ENCODE measurements at places on chromosomes 11 and 22.

- no peak for DNase-seq
Observed at GRCh38 chr11:109986488-109986887, 106.7 kb upstream of the ZC3H12C start.

GRCh38 chr22:42000466-42000865 lies 1.9 kb downstream of the WBP2NL start:
- no peak for DNase-seq

DNA sequence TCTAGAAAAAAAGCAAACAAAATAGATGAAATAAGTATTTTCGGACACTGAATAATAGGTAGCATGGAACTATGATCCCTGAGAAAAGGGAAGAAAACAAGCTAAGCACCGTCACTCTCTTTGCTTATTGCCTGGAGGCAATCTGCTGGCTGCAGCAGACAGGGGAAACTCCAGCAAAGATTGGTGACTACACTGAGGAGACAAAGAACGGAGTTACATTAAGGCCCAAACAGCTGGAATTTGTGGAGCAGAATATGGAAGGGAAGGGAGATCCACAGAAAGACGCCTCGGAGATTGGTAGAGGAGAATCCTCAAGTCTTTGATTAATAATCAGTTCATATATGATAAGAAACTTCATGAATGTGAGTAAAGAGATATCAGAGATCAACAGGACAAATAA lies 150.2 kb downstream of the TYR start:
- no peak for DNase-seq

DNA sequence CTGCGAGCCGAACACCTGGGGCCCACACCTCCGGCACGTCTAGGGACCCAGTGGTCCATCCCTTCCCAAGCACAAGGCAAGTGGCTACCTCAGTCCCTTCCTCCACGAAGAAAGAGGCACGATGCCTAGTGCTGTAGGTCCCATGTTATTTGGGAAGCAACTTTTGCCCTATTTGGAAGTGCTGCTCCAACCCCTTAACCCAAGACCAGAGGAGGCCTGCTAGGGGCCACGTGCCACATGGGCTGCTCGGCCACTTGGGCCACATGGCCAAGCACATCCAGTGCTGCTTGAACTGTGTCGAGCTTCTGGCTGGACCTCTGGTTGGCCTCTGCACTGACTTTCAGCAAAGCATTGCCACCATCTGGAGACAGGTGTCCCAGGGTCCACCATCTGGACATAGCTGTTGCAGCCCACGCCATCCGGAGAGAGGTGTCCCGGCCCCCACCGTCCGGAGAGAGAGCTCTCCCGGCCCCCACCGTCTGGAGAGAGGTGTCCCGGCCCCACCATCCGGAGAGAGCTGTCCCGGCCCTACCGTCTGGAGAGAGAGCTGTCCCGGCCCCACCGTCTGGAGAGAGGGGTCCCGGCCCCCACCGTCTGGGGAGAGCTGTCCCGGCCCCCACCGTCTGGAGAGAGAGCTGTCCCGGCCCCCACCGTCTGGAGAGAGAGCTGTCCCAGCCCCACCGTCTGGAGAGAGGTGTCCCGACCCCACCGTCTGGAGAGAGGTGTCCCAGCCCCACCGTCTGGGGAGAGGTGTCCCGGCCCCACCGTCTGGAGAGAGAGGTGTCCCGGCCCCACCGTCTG lies 6.5 kb upstream of the B4GALNT4 start:
- DNase-seq = no peak

DNA sequence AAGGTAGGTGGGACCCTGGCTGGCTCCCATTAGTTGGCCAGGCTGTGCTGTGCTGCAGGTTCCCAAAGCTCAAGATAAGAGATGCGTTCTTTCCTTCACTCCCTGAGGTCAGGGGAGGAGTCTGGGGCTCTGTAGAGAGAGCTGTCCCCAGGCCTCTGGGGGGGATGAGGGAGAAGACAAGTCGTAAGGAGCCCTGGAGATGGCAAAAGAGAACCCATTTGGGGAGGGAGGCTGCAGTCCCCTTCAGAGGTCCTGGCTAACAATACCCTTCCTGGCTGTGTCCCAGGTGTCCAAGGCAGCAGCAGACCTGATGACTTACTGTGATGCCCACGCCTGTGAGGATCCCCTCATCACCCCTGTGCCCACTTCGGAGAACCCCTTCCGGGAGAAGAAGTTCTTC lies 916 bp downstream of the GNG3 start:
- no peak for DNase-seq

GRCh38 chr11:121067453-121067852 lies 33.6 kb upstream of the TECTA start:
- no peak for DNase-seq

- no peak for DNase-seq
Observed at GRCh38 chr11:47971501-47971900, 8.9 kb upstream of the PTPRJ start.

DNA sequence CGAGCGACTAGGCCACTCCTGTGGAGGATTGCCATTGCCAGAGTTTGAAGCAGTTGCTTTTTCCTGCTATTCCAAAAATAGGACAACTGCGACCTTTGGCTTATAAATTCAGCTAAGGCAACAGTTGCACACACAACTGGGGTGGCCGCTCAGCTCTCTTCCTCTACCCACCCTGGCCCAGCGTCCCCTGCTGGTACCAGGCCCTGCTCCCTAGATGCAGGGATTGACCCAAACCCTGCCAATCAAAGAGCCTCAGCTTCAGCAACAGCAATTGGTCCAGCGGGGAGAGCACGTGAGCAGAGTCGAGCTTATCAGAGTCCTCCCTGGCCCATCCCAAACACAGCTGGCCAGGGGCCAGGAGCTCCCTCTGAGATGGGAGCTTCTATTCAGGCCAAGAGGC lies 22.0 kb upstream of the CABP2 start:
- DNase-seq = no peak

- no peak for DNase-seq
Observed at GRCh38 chr11:4180441-4181183, 86.0 kb downstream of the RRM1 start.

DNA sequence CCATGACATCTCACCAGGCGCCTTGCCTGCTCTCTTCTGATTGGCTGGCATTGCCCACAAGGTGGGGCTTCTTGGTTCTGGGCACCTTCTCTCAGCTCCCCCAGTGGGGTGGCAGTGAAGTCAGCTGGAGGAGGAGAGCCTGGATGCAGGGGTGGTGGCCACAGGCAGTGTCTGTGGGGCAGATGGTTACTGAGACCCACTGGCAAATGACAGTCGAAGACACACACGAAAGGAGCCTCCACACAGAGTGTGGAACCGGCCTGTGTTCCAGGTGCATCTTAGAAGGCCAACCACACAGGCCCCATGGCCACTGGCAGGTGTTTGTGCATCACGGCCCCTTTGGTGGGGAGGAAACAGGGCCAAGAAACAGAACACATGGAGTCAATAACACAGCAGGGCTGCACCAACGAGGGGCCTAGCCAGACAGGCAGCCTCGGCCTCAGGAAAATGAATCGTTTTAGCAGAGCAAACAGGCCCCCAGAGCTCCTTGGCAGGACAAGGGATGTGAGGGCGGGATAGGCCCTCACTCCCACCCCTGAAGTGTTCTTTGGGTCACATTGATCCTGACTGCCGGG lies 683.4 kb downstream of the TBC1D22A start:
- DNase-seq = no peak

DNA sequence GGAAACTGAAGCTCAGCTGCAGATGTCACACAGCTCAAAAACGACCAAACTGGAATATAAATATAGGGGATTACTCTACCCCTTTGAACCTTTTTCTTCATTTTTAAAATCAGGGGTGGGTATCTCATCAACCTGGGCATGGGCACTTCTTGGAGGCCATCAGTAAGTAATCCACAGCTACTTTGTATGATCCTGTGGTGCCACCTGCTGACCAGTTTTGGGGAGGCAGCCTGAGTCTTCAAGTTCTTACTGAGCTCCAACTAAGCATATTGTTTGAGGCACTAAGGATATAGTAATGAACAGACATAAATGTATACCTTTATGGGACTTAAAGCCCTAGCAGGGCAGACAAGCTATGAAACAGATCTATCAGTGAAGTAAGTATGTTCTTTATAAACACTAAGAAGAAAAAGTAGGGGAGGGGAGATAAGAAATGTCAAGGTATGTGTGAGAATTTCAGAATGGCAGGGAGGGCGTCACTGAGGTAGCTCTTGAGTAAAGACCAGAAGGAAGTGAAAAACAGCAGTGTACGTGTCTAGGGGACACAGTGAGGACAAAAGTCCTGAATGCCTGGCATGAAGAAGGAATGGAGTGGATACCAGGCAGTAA lies 18.4 kb downstream of the TUB start:
- DNase-seq = peak; percentile 67

- DNase-seq = no peak
Observed at GRCh38 chr11:2917842-2918490, 11.3 kb downstream of the PHLDA2 start.

DNA sequence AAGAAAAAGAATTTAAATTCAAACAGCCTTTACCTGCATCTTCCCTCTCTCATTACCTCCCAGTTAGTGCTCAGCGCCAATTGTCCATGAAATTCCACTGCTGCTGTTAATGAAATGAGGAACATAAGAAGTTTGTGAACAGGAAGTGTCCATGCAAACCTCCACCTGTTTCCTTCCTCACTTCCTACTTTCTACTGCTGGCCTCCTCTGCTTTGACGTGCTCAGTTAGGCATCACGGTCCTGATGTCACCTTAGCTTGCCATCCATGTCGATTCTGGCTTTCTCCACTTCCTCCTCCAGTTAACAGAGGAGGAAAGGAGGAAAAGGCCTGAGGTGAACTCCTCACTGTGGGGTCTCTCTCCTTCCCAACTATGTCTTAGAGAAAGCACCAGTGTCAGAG lies 26.9 kb upstream of the HTR3A start:
- no peak for DNase-seq

DNA sequence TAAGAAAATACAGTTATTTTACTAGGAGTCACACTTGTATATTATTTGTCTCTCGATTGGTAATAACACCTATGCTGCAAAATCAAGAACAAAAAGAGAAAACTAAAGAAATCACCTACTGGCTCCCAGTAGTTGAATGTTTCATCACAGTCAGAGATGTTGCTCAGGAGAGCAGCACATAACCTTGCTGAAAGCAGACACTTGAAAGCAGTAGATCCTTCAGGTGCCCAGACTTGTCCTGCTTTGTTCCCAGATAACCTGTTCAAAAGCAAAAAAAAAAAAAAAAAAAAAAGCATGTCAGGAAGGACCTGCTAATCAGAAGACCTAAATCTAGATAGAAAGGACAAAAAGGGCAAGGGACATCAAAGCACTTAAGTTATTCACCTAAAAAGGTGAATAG lies 1.3 kb downstream of the ALG9 start:
- no peak for DNase-seq

DNA sequence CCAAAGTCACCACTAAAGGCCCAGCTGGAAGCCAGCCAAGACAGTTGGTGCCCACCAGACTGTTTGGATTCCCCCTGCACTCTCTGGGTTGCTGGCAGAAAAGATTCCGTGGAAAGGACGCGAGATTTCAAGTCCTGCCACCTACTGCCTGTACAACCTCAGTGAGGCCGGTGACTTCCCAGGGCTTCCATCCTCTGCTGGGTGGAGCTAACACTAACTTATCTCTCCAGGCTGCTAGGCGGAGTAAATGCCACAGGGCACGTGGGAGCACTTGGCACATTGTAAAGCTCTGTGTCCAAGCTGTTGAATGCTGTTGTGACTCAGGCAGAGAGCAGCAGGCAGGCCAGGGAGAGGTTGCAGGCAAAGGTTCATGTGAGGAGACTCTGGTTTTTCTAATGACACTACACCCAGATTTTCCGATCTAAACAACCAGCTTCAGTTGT lies 50.9 kb upstream of the CDON start:
- peak; percentile 19 for DNase-seq

GRCh38 chr11:125586623-125587022 lies 6.0 kb upstream of the STT3A start:
- DNase-seq = no peak

DNA sequence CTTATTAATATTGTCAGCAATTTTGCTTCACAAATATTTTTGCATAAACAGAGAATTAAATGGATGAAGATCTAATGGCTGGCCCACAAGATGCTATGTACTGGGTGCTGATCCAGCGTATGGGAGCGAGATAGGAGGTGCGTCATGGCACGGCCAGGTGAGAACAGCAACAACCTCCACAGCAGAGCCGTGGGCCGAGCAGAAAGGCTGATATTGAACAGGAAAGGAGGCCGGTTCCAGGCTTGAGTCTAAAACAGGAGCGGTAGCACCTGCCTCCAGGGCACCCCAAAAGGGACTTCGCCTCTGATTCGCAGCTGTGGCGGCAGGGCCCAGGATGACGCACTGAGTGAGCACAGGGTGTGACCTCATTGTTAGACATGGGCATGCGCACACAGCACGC lies 1502.1 kb downstream of the TBC1D22A start:
- no peak for DNase-seq

GRCh38 chr11:71489311-71490043 lies 36.5 kb downstream of the NADSYN1 start:
- peak; percentile 66 for DNase-seq

- no peak for DNase-seq
Observed at GRCh38 chr11:47222696-47223095, 7.9 kb downstream of the DDB2 start.

DNA sequence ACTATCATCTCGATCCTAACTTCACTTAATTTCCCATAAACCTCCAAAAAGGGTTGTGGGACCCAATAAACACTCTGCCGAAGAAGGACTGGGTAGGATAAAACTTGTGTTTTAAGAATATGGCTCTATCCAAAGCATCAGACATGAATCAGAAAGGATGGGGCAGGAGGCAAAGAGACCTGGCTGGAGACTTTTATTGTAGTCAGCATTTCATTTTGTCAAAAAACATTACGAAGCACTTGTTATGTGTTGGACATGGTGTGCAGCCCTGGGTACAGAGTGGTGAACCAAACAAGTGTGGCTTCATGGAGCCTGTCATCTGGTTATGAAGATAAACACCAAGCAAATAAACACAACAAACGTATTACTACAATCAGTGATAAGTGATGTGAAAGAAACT lies 17.3 kb downstream of the IL10RA start:
- no peak for DNase-seq

DNA sequence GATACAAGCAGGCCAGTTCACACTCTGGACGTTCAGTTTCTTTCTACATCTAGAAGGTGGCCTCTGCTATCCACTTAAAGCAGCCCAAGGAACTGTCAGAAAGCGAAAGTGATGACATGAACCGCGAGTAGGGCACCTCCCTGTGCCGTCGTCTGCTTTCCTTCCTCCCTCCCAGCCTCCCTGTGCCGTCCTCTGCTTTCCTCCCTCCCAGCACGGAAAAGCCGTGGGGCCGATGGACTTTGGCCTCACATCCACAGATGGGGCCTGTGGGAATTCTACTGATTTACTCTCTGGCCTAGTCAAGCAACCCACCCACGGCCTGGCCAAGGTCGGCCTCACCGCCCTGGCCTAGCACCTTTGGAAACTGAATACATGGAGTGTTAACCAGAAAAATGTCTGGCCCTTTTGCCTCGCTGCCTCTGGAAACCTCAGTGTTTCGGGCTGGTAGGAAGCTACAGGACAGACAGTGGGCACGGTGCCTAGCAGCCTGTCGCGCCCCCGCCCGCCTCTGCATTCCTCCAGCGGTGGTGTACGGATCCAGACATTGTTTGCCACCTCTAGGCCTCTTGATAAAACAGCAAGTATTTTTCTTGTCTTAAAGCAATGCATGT lies 14.2 kb downstream of the PEX26 start:
- DNase-seq = peak; percentile 59

- DNase-seq = peak; percentile 71
Observed at GRCh38 chr11:30879322-30880005, 293.3 kb upstream of the MPPED2 start.

Data from kidney capillary endothelial cell (primary cell).